Caki2 (cell line): ENCODE measurements at places on chromosomes 11 and 22.

- DNase-seq, result no peak
Observed at GRCh38 chr22:22144858-22145257, 99.7 kb upstream of the VPREB1 start.

DNA sequence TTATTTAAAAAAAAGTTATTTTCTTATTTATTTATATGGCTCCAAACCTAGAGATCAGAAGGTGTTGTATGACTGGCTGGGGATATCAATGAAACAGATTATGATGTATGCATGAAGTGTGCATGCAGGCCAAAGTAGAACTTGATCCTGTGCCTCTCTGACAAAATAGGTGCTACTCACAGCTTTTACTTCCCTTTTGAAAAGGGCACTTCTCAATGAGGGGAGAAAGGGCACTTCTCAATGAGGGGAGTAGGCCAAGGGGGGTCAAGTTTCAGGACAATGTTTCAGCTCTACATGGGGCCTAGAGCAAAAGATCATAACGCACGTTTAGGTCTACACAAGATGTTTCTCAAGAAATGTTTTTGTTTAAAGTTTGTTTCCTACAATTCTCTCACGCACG lies 397.5 kb downstream of the ETS1 start:
- no peak for DNase-seq

- no peak for DNase-seq
Observed at GRCh38 chr11:18282626-18283025, 16.6 kb downstream of the SAA1 start.

GRCh38 chr11:70303070-70303469 lies 32.6 kb downstream of the PPFIA1 start:
- no peak for DNase-seq

GRCh38 chr22:35870517-35871293 lies 153.0 kb downstream of the APOL5 start:
- no peak for DNase-seq

GRCh38 chr22:25137577-25138525 lies 61.8 kb upstream of the CRYBB3 start:
- DNase-seq, result peak; percentile 13

- peak; percentile 8 for DNase-seq
Observed at GRCh38 chr11:107741044-107741823, 29.4 kb upstream of the SLN start.

- DNase-seq, result no peak
Observed at GRCh38 chr11:124791626-124792341, 8.4 kb downstream of the MSANTD2 start.

- no peak for DNase-seq
Observed at GRCh38 chr11:79263001-79263400, 177.8 kb downstream of the TENM4 start.

GRCh38 chr22:49737101-49737551 lies 90.5 kb downstream of the BRD1 start:
- no peak for DNase-seq
